Fibroblast of gingiva (primary cell): ENCODE measurements at places on chromosomes 16 and 17.

DNA sequence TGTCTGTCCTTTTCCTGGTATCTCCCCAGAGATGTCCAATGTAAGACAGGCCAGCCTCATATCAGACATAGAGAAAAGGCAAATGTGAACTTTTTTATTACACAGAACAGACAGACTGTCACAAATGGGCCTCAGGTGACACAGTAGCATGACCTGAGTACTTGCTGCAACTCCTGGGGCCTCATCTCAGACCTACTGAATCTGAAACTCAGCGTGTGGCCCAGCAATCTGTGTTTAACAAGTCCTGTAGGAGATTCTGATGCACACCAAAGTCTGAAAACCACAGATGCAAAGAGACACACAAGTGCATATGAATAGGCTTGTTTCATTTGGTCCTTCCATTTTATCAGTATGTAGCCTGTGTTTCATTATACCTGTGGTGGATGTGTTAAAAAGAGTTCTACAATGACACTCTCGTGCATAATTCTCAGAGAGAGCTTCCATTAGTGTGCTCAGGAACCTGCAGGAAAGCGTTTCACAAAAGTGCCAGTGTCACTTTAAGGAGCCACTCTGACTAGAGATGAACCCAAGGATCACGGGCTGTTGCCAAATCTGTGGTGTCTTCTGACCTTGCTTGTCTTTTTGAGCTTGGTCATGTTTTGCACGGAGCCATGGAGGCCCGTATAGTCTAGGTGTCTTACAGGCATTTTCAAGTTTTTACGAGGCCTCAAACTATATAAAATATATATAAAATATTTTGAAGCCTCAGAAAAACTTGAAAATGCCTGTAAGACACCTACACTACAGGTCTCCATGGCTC lies 33.8 kb upstream of the NF1 start:
- no peak for DNase-seq

DNA sequence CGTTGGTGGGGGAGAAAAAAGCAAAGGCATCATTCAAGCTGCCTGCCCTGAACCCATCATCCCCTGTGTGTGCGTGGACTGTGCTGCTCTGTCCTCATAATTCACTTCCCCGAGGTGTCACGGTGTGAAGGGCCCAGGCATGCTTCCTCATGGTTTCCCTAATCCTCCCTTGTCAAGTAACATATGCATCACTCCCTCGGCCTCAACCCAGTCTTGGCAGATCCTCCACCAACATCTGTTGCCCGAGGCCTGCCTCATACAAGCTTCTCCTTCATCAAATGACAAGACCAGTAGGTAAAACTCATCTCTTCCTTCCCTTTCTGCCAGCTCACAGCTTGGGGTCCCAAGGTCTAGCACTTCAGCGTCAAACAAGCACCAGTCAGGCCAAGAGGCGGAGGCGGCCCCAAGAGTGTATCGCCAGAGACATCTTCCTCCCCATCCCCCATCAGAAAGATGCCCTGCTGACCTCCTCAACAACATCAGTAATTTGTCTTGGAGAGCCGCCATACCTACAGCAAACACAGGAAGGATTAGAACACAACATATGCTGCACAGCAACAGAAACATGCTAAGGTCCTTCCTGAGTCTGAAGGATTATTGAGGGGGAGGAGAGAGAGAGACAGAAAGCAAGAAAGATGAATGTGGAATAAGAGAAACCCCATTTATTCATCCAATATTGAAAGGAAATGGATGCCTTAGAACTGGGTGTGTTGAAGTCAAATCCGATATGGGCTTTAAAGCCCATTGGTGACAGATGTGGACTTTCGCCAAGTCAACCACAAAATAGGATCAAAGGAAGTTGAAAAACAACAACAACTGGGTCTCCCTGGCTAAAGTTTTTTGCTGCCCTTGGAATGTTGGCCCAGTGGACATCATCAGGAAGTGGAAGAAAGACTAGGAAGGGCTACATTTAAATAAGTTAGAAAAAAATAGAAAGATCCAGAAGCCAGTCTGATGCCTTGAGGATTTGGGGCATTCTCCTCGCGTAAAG lies 38.4 kb downstream of the SOX9 start:
- DNase-seq = no peak

- peak; percentile 90 for DNase-seq
These were observed 66.3 kb upstream of the METRNL start for GRCh38 chr17:83012868-83013778.

GRCh38 chr17:1384905-1385435 lies 15.1 kb downstream of the YWHAE start:
- no peak for DNase-seq

DNA sequence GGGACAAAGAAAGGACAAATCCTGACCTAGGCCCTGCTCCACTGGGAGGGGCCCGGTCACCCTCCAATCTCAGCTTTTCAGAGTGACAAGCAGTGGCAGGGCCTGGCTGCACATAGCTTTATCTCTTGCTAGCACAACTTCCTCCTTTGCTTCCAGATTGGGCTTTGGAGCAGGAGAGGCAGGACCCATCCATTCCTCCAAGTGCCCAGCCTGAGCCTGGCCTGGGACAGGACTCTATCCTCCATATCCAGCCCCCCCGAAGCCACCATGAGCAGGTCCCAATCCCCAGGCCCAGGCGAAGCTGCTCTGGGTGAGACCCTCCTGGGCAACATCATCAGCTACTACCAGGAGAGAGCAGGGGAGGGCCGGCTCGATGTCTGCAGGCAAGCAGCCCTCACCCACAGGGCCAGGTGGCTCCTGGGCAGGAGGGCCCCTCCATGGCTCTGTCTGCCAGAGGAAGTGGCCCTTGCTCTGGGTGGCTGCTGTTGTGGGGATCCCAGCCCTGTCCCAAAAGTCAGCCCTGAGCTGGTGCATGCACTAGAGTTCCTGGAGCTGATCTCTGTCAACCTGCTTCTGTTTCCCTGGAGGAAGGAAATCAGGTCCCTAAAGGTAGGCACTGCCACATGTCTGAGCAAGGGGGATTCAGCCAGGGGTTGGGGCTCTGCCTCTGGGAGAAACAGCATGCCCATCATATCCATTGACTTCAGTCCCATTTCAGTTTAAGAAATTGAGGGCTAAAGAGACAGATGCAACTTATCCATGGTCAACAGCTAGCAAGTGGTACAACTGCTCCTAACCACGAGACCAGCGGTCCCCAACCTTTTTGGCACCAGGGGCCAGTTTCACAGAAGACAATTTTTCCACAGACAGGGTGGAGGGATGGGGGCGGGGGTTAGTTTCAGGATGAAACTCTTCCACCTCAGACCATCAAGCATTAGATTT lies 58.9 kb downstream of the TK2 start:
- DNase-seq = no peak

- DNase-seq = no peak
These were observed 78.4 kb downstream of the ABCC1 start for GRCh38 chr16:16027728-16028310.
